ENCODE measurements at places on chromosomes 2 and 18. TPM values are rescaled to one million over a fixed set of nuclear protein-coding genes. Genes with fewer than 3 reads are reported as not detected.

GRCh38 chr2:228164718-228165117, 16.8 kb downstream of the SPHKAP start:
- H3K27me3 ChIP-seq, result no peaks in the 10 kb centered on the region
- H3K4me1 ChIP-seq, result no peaks in the 10 kb centered on the region
- DNase-seq, result no peak
- H3K36me3 ChIP-seq, result no peaks in the 10 kb centered on the region
- H3K4me3 ChIP-seq, result no peak overlapping the region

C2orf81 gene
- total RNA-seq, result 0.71 TPM

GRCh38 chr2:120936476-120937334, 201.0 kb downstream of the GLI2 start:
- no peaks in the 10 kb centered on the region for H3K4me1 ChIP-seq
- peaks cover 24% of the 10 kb centered on the region for H3K27me3 ChIP-seq
- no peak overlapping the region for H3K27ac ChIP-seq
- DNase-seq, result no peak
- H3K4me3 ChIP-seq, result no peak overlapping the region

RGPD3 gene
- not detected for total RNA-seq

DNA sequence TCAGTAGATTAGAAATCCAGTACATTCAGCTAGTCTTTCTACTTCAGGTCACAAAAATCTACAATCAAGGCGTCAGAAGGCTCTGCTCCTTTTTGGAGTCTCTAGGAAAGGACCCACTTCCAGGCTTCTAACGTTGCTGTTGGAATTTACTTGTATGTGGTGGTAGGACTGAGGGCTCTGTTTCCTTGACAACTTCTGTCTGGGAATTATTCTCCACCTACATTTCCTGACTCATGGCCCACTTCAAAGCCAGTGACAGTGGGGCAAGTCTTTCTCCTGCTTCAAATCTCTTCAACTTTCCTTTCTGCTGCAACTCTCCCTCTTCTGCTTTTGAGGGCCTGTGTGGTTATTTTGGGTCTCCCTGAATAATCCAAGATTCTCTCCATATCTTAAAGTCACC, 10.4 kb upstream of the TMX3 start:
- no peaks in the 10 kb centered on the region for H3K36me3 ChIP-seq
- DNase-seq, result no peak
- H3K27ac ChIP-seq, result no peak overlapping the region
- no peaks in the 10 kb centered on the region for H3K27me3 ChIP-seq
- no peak overlapping the region for H3K4me3 ChIP-seq
